HAP-1 (cell line): ENCODE measurements at places on chromosomes 2 and 18.

DNA sequence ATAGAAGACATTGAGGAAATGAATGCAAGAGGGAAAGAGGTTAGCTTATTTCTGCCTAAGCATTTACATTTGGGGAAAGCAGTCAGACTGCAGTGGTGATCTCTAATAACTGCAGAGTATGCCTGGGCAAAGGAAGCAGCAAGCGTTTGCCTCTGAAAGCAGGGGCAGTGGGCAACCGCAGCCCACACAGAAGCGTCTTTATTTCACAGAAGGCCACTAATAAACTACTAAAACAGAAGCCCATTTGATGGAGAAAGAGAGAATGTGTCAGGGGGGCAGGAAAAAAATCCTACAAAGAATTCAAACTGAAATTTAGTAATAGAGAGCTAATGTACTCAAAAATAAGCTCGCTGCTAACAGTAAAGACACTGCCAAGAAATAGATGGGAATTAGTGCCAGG, 53.1 kb downstream of the LRRTM4 start:
- DNase-seq: no peak

GRCh38 chr2:529424-529823, 147.8 kb downstream of the TMEM18 start:
- no peak for DNase-seq

GRCh38 chr2:159188449-159188848, 98.1 kb downstream of the WDSUB1 start:
- DNase-seq: no peak

DNA sequence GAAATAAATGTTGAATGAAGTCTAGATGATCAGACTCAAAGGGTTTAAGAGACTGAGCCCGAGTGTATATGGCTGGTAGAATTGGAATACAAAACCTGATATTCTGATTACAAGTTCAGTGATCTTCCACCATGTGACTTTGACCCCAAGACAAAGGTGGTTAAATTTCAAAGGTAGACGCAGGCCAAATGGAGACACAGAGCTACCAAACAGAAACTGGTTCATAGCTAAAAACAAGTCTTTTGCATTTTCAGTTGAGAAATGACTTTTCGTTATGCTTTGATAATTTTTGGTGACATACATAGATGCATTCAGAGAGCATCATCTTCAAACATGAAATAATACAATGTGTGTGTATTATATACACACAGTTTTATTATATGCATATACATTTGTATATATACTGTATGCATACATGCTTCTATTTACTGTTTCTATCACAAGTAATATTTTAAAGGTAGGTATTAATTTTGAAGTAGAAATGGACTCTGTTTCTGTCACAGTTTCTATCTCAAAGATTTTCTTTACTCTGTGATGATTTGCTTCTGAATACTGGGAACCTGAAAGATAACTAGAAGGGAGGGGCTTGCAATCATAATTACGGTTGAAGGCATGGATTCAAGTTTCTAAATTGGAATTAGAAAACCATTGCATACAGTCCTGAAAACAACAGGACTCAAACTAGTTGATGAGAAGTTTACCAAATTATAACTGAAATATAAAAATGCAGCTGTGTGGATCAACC, 142.3 kb downstream of the ABCA12 start:
- no peak for DNase-seq

DNA sequence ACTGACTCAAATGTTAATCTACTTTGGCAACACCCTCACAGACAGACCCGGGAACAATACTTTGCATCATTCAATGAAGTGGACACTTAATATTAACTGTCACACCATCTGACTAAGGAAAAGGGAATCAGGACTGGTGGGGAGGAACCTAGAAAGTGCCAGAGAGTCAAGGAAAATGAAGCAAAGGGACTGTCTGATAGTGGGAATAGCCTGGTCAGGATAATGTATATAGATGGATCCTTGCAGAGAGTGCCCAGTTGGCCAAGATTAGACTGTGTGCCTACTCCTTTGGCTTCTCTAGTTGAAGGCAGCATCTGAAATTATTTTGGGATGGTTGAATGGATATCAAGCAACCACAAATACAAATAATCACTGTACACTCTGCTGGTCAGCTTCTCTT, 45.2 kb downstream of the ARL6IP6 start:
- no peak for DNase-seq

- no peak for DNase-seq
Observed at GRCh38 chr2:85792783-85793441, 39.1 kb downstream of the ATOH8 start.

GRCh38 chr2:190916829-190917228, 36.2 kb downstream of the GLS start:
- no peak for DNase-seq

GRCh38 chr2:19373352-19373751, 14.9 kb upstream of the OSR1 start:
- no peak for DNase-seq
